Stimulated activated CD8-positive, alpha-beta memory T cell treated with anti-CD3 and anti-CD28 coated beads, Interleukin-4, amount 100 ng/mL, for 4 hours (primary cell): ENCODE measurements at places on chromosomes 5 and 9.

GRCh38 chr5:74148321-74148720 is 492.2 kb downstream of the ENC1 start:
- DNase-seq: no peak

- no peak for DNase-seq
Measured at GRCh38 chr9:13122756-13123369, 156.6 kb downstream of the MPDZ start.

DNA sequence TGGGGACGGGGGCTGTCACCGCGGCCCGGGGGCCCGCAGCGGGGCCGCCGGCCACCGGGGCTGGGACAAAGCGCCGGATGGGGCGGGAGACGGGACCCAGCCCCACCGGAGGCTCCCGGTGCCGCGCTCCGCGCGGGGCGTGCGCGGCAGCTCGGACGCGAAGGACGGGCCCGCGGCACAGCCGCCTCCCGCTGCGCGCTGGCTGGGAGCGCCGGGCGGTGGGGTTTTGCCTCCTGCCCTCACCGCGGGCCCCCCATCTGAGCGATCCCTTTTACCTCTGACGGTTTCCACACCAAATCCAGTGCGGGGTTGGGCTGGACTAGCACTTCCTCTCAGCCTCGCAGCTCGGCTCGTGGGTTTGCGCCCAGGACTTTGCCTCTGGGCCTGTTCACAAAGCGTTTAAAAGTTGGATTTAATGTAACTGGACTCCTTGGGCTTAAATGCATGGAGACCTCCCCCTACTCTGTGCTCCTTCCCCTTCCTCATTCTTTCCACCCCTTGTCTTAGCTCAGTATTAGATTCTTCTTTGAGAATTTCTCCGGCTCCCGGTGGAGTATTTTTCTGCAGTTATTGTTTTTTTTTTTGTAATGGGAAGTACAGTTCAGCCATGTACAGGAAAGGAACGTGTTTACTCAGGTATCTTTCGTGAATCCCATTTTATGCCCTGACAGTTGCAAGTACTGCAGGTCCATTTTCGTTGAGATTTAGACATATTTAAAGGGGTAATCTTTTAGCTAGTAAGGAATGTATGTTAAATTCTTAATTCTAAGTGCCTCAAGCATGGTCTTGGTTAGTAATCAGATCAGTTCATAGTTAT is 691 bp downstream of the FCHO2 start:
- DNase-seq: no peak

DNA sequence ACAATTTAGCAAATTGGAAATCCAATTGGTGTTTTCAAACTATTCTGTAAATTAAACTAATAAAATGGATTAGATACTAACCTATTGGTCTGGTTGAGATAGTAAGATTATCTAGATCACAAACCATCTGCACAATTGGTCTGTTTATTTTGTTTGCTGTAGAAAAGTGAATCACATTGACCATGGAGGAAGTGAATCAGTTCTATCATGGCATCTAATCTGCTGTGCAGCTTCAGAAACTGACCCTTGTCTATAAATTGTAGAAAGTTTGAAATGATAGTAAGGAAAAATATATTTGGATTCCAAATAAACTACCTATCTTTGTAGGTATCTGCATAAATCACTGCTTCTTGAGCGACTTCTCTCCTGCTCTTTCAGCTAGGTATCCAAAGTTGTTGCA is 1865.4 kb downstream of the MAT2B start:
- DNase-seq: no peak
